ENCODE measurements at places on chromosomes 2 and 18. TPM values are rescaled to one million over a fixed set of nuclear protein-coding genes. Genes with fewer than 3 reads are reported as not detected.

GRCh38 chr2:135909976-135910375 lies 33.7 kb upstream of the MCM6 start:
- no peak for DNase-seq

GRCh38 chr2:218721934-218722333 lies 11.3 kb downstream of the TTLL4 start:
- DNase-seq = no peak

Gene ACAA2
- total RNA-seq = 6.5 TPM

DNA sequence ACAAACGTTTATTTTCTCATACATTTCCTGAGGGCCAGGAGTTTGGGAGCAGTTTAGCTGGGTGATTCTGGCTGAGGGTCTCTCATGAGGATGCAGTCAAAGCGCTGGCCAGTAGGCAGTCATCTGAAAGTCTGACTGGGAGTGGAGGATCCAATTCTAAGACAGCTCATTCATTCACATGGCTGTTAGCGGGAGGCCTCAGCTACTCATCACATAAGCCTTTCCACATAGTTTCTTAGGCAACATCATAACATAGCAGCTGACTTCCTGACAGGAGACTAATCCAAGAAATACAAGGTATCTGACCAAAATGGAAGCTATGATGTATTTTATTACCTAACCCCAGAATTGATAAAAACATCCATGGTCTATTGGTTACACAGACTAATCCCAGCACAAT lies 2.9 kb upstream of the MRPL44 start:
- DNase-seq = no peak

DNA sequence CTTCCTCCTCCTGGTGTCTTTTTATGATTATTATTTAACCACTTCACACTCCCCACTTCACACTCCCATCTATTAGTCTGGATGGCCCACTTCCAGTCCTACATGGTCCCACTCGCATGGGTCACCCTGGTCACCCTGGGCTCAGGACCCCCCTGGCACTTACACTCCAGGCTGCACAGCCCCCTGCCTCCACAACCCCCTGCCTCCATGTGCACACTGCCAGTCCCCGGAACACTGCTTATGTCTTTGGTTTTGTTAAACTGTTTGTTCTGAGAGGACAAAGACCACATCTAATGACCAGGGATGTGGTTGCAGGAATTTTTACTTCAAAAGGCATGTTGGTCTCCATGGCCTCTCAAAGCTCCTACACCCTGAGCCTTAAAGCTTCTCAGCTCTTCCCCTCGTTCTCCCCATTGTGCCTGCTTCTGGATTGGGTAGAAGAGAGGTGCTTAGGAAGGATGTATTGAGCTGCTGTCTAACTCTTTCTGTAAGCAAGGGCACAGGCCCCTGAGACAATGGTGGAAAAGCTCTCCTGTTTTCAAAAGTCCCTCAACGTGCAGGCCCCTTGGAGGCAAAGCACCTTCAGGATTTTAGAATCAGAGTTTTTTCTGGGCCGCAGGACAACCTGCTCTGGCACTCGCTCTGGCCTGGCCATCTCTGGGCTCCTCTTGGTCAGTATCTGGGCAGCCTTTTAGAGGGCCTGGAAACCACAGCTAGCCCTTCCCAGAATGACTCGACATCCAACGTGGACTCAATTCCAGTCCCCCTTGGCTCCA lies 150.0 kb upstream of the HAAO start:
- DNase-seq = no peak

Gene FBXO36
- total RNA-seq = 4.3 TPM

Gene DTNA
- 11.6 TPM for total RNA-seq

DNA sequence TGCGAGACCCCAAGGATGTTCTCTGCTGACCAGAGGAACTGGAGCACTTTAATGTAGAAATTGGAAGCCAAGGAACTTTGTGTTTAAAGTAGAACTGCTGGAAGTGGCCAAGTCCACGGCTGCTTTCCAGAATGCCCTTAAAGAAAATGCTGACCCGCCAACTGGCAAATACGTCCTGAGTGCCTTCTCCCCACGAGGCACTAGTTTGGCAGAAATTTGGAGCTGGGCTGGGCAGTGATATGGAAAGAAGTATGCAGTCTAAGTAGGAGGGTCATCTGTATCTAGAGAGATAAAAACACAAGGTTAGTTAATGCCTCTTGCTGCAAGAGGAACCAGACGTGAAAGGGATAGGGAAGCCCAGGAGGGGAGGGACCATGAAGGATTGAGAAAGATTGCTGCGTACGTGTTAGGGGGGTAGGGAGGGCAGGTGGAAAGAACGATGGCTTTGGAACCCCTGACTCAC lies 59.3 kb upstream of the RFX8 start:
- DNase-seq = no peak

Gene SLC9A2
- 8.8 TPM for total RNA-seq

Gene LIMS3
- 0.26 TPM for total RNA-seq

DNA sequence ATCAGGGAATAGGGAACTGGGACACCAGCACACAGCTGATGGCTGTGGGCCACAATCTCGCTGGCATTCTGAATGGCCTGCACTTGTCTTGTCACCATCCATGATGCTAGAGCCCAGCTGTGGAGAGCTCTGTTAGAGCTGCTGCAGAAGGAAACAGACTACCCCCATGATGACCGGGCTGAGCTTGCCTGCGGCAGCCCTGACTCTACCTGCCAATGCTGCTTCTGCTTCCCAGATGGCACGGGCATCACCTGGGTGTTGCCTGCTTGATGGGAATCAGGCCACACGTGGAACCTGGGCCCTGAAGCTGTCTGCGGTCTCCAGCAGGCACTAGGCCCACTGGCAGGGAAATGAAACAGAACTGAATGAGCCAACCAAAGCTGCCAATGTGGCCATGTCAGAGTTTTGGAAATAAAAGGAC lies 11.2 kb upstream of the DAW1 start:
- DNase-seq = no peak

GRCh38 chr2:237185553-237185925 lies 99.8 kb downstream of the COPS8 start:
- DNase-seq = no peak

DNA sequence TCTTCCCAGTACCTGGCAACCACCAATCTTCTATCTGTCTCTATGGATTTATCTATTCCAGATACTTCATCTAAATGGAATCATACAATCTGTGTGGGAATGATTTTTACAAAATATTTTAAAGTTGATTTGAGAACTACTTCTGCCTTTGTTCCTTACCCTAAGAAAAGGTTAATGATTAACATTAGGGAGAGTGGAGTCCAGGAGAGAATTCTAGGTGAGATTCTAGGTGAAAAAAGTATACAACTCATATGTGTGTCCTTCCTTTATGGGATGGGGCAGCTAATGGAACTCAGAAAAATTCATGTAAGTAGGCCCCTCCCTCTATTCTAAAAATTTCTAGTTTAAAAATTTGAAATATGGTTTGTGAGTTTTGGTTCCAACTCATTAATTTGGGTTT lies 35.9 kb upstream of the WDSUB1 start:
- DNase-seq = no peak
